Stimulated activated CD4-positive, alpha-beta T cell treated with anti-CD3 and anti-CD28 coated beads, TNF-alpha, amount 100 ng/mL, for 1 hour (primary cell): ENCODE measurements at places on chromosomes 12 and 14.

GRCh38 chr14:93120517-93120916, 4.8 kb upstream of the ITPK1 start:
- no peak for DNase-seq

- no peak for DNase-seq
These were observed 48.4 kb downstream of the FNTB start for GRCh38 chr14:65035049-65035448.

- DNase-seq: no peak
These were observed 44.3 kb downstream of the TEAD4 start for GRCh38 chr12:3003357-3003992.

DNA sequence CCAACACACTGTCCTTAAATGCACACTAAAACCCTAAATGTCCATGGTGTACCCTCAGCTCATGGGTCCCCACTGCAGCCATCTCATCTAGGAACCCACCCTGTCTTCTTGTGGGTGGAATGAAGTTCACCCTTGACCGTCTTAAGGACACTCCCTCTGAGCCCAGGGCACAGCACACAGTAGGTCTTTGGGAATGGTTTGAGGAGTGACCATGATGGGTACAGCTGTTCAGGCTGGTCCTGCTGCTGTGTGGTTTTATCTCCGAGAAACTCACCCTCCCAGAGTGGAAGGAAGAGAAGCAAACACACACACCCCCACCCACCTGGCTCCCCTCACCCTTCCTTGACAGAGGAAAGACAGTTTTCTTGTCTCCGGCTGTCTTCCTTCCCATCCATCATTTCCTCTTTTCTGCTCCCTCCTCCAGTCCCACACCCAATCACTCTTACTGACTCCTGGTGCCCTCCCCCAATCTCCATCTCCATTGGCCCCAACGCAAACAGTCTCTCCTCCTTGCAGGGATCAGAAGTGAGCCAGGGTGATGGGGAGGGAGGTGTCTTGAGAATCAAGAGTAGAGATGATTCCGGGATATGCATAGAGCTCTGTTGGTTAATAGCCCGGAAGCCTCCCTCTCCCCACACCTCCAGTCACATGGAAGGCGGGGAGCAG, 105.9 kb upstream of the LHX5 start:
- DNase-seq: no peak
